ENCODE measurements at places on chromosomes 5 and 9.

DNA sequence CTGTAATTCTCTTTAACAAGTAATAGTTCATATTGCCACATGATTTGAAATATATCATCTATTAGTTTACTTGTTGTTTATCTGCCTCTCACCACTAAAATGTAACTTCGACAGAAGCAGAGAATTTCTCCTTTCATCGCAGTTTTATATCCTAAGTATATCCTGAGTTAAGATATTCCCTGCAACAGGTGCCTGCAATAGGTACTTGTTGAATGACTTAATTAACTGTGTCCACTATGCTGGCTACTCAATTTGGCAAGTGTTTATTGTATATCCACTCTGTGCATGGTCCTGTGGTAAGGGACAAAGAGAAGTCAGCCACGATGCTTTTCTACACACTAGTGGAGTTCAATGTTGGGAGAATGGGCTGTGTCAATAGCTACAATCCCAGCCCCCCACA is 108.5 kb downstream of the PSAT1 start:
- DNase-seq = no peak

- DNase-seq = no peak
Observed at GRCh38 chr9:128523199-128523925, 18.8 kb downstream of the GLE1 start.

GRCh38 chr5:176731506-176732160 is 78.7 kb upstream of the UNC5A start:
- DNase-seq = no peak

DNA sequence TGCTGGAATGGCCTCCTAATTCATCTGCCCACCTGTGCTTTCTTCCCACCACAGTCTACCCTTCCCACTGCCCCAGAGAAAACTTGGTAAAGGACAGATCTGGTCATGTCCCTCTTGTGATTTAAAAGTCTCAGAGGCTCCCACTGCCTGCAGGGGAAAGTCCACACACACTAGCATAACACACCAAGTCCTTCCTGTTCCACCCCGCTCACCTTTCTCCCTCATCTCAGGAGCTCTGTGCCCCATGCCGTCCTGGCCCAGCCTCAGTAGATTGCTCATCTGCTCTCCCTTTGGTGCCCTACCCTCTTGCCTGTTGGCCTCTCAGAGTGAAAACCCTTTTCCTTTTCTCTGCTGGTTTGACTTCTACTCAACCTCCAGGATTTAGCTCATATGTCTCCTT is 111.4 kb upstream of the MAP3K1 start:
- no peak for DNase-seq

- DNase-seq = no peak
Observed at GRCh38 chr5:57841676-57842363, 359.2 kb upstream of the ACTBL2 start.

GRCh38 chr5:16600946-16601345 is 15.9 kb downstream of the RETREG1 start:
- DNase-seq = no peak

GRCh38 chr9:81690251-81690851 is 1.0 kb upstream of the TLE1 start:
- no peak for DNase-seq

- DNase-seq = no peak
Observed at GRCh38 chr5:148956477-148957385, 106.1 kb downstream of the SH3TC2 start.

DNA sequence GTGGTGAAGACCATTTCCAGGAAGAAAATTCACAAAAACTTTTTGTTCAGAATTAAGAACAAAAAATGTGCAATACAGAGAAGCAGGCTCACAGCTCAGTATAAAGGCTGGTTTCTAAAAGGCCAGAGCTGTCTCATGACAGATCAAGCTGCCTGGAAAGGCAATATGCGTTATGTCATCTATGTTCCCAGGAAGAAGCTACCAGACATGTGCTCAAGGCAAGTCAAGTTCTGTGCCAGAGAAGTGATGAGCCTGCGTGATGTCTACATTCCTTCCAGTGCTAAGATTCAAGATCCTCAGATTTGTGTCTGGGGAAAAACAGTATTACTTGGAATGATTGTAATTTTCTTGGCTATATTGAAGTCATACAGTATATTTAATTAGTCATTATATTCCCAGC is 104.3 kb downstream of the PDE4D start:
- no peak for DNase-seq

- no peak for DNase-seq
Observed at GRCh38 chr9:94850540-94851434, 124.3 kb downstream of the AOPEP start.

DNA sequence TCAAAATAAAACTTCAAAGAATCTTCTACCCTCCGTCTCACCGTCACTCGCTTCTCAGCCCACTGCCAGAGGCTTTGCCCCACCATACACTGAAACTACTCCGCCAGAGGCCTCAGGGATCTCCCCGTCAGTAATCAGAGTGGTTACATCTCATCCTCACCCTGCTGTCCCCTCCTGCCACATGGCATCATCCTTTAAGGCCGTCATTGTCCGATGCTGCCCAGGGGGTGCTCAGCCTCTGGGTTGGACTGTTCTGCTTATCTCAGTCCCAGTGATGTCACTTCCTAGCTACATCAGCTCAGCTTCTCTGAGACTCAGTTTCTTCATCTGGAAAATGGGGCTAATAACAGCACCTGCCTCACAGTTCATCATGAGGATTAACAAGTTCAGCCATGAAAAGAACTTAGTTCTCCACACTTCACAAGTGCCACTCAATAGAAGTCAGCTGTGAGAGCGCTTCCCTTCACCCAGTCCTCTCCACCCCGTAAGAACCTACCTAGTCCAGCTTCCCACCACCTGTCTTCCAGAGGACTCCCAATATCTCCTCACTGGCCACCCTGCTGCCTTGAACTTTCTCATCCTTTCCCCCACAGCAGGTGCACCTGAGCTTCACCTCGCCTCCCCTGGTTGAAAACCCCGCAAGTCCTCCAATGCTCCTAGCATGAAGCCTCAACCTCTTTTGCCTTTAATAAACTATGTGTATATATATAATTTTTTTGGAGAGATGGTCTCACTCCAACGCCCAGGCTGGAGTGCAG is 2.8 kb upstream of the IL3 start:
- DNase-seq = no peak

GRCh38 chr5:127615916-127616315 is 33.0 kb upstream of the CTXN3 start:
- no peak for DNase-seq

GRCh38 chr5:66694036-66694435 is 97.8 kb downstream of the MAST4 start:
- DNase-seq = no peak

DNA sequence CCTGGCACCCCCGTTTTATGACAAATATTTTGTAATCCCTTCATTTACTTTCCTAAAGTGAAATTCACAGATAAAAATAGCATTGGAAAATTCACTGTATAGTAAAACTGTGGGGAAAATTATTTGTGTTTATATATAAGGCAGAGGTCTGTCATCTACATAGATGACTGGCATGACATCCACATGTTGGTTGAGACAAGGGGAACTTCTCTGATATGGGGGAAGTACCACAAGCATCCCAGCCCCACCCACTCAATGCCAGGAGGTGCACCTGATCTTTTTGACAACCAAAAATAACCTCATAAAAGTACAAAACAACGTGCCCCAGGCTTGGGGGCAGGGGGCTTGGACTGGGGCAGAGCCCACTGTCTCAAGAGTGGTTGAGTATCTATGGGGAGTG is 6.3 kb upstream of the TDRD7 start:
- DNase-seq = no peak

DNA sequence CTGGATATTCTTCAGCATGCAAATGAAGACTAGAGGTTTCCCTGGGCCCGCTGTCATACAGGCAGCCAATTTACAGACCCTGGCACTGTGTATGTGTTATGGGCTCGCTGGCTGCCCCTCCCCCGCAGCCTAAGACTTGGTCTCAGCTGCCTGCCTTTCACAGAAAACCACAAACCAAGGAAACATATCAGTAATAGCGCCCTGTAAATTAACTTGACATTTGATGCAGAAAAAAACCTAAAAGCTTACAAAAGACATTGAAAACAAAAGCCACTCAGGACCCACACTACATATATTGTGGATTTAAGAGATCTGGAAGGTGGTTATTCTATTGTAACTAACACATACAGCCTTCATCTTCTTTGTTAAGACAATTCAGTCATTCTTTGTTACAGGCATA is 287.0 kb upstream of the TMEM161B start:
- DNase-seq = no peak

- DNase-seq = no peak
Observed at GRCh38 chr5:173016598-173017046, 33.1 kb downstream of the ATP6V0E1 start.

- no peak for DNase-seq
Observed at GRCh38 chr5:159310511-159310910, 19.8 kb downstream of the IL12B start.

GRCh38 chr9:135152614-135153334 is 65.3 kb downstream of the OLFM1 start:
- no peak for DNase-seq

- DNase-seq = no peak
Observed at GRCh38 chr5:171365351-171365750, 22.3 kb upstream of the NPM1 start.

- DNase-seq = no peak
Observed at GRCh38 chr5:128627939-128628338, 89.9 kb upstream of the FBN2 start.

GRCh38 chr9:114852050-114852594 is 46.3 kb upstream of the TNFSF15 start:
- DNase-seq = no peak

GRCh38 chr5:149961957-149962409 is 1.4 kb downstream of the SLC26A2 start:
- DNase-seq = no peak

GRCh38 chr9:126862104-126862761 is 1.8 kb downstream of the ZBTB34 start:
- DNase-seq = no peak

DNA sequence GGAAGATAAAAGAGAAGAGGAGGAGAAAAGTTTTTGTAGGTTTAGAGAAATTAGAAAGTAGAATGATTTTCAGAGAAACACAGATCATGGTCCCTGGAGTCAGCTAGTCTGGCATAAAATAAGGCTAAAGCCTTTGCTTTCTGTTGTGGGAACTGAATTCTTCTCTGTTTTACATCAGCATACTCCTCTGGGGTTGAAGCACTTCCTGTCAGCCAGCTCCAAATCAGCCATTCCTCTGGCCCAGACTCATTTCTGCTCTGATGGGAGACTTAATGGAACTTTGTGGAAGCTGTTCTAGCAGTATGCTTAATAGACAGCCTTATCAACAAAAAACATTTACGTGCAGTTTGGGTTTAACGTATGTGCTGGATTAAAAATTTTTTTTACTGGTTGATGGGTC is 143.2 kb downstream of the HMHB1 start:
- no peak for DNase-seq

- DNase-seq = no peak
Observed at GRCh38 chr9:108924466-108924865, 9.5 kb downstream of the ELP1 start.

DNA sequence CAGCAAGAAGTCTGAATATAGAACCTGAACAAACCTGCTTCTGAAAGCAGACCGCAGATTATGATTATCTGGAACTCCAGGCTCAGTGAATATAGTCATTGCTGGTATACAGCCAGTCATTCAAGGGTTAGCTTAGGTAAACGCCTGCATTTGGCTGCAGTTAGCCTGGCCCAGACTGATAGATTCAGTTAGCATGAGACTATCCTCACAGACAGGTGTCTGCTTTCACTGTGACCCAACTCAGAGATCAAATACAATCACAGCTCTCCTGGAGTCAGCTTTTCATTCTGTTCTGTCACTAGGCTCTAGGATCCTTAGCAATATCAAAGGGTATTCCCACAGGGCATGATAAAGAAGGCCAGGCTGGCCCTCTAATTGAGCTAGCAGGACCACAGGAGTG is 138.6 kb upstream of the PLCXD3 start:
- DNase-seq = no peak

DNA sequence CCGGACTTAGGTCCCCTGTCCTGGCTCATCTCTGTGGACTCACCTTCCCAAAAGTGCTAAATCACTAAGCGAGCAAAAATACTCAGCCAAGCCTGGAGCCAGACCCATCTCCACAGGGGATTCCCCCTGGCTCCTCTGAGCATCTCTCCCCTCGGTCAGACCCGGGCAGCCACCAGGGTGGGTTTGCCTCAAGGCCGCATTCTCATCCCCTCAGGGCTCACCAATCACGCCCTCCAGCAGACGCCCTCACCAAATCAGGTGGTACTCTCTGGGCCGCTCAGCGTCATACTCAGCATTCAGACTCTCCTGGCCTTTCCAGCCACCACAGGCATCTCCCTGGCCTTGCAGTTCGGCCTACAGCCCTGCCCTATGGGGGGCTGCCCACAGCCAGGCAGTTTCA is 49.7 kb downstream of the C5orf15 start:
- DNase-seq = no peak

GRCh38 chr5:151328734-151329133 is 18.6 kb downstream of the SLC36A2 start:
- no peak for DNase-seq

DNA sequence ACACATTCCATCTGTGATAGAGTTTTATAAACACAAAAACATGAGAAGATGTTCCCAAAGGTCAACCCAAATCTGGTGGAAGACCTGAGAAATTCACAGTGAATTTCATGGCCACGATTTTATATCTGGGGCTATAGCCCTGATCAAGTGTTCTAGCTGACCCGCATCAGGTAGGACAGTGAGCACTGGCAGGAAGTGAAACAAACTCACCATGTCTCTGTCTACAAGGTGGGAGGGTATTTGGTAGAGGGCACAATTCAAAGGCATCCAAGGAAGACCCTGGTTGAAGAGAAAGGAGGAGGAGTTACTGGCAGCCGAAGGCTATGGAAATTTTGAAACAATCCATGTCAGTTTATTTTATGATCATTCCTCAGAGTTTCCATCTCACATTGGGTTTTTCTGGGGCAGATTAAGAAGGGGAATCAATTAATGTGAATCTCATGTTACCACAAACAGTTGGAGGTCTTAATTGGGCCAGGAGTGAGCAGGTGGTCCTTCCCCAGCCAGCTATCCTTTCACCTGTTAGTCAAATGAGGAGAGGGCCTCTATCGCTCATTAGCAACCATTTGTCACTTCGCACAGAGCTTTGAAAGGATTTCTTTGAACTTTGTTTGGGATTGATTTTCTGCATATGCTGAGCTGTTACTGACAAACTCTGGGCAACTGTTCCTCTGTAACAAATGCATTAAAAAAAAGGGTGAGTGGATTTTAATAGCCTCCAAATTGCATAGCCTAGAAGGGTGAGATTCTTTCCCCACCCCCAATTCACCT is 612.0 kb upstream of the CLINT1 start:
- no peak for DNase-seq

- no peak for DNase-seq
Observed at GRCh38 chr9:71744754-71745521, 23.4 kb downstream of the CEMIP2 start.

DNA sequence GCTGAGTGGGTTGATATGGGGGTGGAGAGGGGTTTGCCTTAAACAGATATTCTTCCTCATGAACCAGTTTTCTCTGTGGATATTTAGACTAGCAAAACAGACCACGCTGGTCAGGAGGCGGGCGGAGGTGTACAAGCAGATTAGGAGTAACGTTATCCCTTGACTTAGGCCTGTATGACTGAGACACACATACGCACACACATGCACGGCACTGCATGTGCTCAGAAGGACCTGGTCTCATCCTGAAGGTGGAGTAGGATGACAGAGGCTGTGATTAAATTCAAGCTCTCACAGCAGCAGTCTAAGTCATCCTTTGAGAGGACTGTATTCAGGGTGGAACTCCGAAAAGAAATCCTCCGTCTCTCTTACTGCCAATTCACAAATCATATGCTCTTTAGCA is 209.7 kb downstream of the DIRAS2 start:
- no peak for DNase-seq

Measured in stimulated activated CD4-positive, alpha-beta T cell treated with anti-CD3 and anti-CD28 coated beads, Interleukin-15, amount 100 ng/mL, for 48 hours (primary cell).